Breast epithelium (tissue), 4 donors: ENCODE measurements at places on chromosomes 5 and 9.

DNA sequence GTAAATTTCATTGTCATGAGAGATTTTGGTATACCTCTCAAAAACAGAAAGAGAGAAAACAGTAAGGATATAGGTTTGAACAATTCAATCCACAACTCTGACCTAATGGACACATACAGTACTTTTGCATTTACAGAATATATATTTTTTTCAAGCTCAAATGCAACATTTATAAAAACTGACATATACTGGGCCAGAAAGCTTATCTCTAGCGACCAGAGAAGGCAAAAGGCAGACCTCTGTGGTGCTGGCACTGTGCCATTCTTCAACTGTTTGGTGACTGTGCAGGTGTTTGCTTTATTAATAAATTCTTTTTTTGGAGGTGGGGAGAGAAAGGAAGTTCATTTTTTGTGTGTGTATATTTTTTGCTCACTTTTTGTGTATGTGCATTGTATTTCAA, 6.0 kb upstream of the PLAC8L1 start:
- DNase-seq = no peak
- H3K4me1 ChIP-seq = no peaks in the 10 kb centered on the region
- no peak overlapping the region for H3K27ac ChIP-seq
- H3K36me3 ChIP-seq = no peaks in the 10 kb centered on the region
- H3K4me3 ChIP-seq = no peak overlapping the region

- no peak overlapping the region for H3K4me3 ChIP-seq
- H3K36me3 ChIP-seq = no peaks in the 10 kb centered on the region
- H3K4me1 ChIP-seq = no peaks in the 10 kb centered on the region
- H3K27ac ChIP-seq = peak overlapping the region; percentile 40
- H3K27me3 ChIP-seq = no peaks in the 10 kb centered on the region
- DNase-seq = peak; percentile 60
Observed at GRCh38 chr9:69104830-69105527, 69.1 kb upstream of the TJP2 start.

- H3K4me1 ChIP-seq = no peaks in the 10 kb centered on the region
- H3K4me3 ChIP-seq = no peak overlapping the region
Observed at GRCh38 chr9:29176786-29177185, 1603.5 kb upstream of the C9orf72 start.

- no peak for DNase-seq
- H3K4me3 ChIP-seq = no peak overlapping the region
- no peaks in the 10 kb centered on the region for H3K27me3 ChIP-seq
- H3K27ac ChIP-seq = no peak overlapping the region
- no peaks in the 10 kb centered on the region for H3K4me1 ChIP-seq
Observed at GRCh38 chr9:119884438-119884837, 515.2 kb upstream of the BRINP1 start.

- no peaks in the 10 kb centered on the region for H3K36me3 ChIP-seq
- DNase-seq = no peak
Observed at GRCh38 chr5:91150234-91150633, 232.9 kb downstream of the ARRDC3 start.

DNA sequence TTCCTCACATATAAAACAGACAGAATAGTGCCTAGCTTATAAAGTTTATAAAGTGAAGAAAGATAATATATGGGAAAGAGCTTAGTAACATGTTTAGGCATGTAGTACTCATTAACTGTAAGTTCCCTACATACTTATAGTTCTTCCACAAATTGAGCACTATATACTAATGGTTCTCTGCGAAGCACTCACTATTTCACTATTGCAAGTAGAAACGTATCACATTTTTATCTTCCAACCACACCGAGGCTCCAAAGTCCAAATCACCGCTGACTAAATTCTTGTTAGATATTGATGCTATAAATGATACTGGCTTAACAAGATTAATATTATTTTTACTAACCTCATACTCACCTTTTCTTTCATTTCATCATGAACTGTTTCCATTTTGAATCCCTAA, 61.0 kb downstream of the FBXW11 start:
- H3K4me3 ChIP-seq = no peak overlapping the region
- no peaks in the 10 kb centered on the region for H3K27me3 ChIP-seq
- no peak overlapping the region for H3K27ac ChIP-seq
- peaks cover 8% of the 10 kb centered on the region for H3K4me1 ChIP-seq
- H3K36me3 ChIP-seq = no peaks in the 10 kb centered on the region

GRCh38 chr9:114799441-114799840, 6.4 kb downstream of the TNFSF15 start:
- peak overlapping the region; percentile 7 for H3K27ac ChIP-seq
- H3K27me3 ChIP-seq = no peaks in the 10 kb centered on the region

GRCh38 chr5:116576053-116576713, 1.6 kb upstream of the SEMA6A start:
- H3K27me3 ChIP-seq = no peaks in the 10 kb centered on the region
- peak overlapping the region; percentile 80 for H3K27ac ChIP-seq
- peak; percentile 30 for DNase-seq

DNA sequence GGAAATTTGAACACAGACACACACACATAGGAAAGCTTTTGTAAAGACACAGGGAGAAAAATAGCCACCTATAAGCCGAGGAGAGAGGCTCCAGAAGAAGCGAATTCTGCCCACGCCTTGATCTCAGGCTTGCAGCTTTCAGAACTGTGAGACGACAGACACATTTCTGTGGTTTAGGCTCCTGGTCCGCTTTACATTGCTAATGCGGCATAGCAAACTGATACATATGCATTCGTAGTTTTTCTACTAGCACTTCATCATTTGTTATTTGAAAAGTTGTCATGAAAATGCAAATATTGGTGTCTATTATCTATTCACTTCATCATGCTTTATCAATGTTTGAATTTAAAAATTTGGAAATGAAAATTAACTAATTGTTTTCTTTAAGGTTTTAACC, 674.9 kb downstream of the SEMA5A start:
- no peak overlapping the region for H3K27ac ChIP-seq
- H3K4me1 ChIP-seq = no peaks in the 10 kb centered on the region
- H3K27me3 ChIP-seq = no peaks in the 10 kb centered on the region
- no peak for DNase-seq

GRCh38 chr5:15393146-15393545, 106.8 kb upstream of the FBXL7 start:
- no peaks in the 10 kb centered on the region for H3K27me3 ChIP-seq
- no peak overlapping the region for H3K27ac ChIP-seq
- no peaks in the 10 kb centered on the region for H3K4me1 ChIP-seq
- H3K36me3 ChIP-seq = no peaks in the 10 kb centered on the region
- H3K4me3 ChIP-seq = no peak overlapping the region

GRCh38 chr9:78311886-78312524, 15.1 kb downstream of the PSAT1 start:
- DNase-seq = no peak
- no peaks in the 10 kb centered on the region for H3K4me1 ChIP-seq
- H3K36me3 ChIP-seq = no peaks in the 10 kb centered on the region

DNA sequence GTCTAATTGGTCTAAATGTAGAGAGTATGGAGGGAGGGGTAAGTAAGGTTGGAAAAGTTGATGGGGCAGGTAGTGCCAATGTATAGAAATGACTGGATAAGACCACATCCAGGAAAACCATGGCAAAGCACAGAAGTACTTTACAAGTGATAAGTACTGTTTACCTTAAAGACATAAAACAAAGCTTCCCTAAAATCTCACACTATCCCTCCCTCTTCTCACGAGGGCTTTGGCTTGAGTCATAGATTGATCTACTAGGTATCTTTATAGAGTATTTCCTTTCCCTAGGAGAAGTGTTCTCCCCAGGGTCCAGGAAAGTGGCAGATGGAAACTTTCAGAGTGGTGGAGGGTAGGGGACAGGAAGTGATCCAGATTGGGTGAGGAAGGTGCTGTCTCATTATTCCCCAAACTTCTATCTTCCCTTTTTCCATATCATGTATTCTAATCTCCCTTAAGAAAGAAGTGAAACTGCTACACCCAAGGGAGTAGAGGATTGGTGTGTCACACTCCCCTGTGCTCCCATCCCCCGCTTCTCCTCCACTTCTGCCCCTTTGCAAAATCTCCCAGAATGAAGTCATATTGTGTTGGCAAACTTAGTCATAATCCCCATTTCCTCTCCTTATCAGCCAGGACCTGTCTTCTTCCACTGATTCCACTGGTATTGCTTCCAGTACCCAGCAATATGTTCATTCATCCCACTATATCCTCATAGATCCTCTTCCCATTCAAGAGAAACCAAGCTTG, 14.6 kb downstream of the IL33 start:
- H3K27me3 ChIP-seq = no peaks in the 10 kb centered on the region
- DNase-seq = no peak
- peak overlapping the region; percentile 65 for H3K27ac ChIP-seq
- peaks cover 4% of the 10 kb centered on the region for H3K4me1 ChIP-seq
- H3K4me3 ChIP-seq = no peak overlapping the region

GRCh38 chr5:65919773-65920172, 6.6 kb upstream of the ERBIN start:
- H3K27me3 ChIP-seq = no peaks in the 10 kb centered on the region
- no peak for DNase-seq
- no peak overlapping the region for H3K27ac ChIP-seq
- H3K4me1 ChIP-seq = no peaks in the 10 kb centered on the region
- H3K36me3 ChIP-seq = no peaks in the 10 kb centered on the region

DNA sequence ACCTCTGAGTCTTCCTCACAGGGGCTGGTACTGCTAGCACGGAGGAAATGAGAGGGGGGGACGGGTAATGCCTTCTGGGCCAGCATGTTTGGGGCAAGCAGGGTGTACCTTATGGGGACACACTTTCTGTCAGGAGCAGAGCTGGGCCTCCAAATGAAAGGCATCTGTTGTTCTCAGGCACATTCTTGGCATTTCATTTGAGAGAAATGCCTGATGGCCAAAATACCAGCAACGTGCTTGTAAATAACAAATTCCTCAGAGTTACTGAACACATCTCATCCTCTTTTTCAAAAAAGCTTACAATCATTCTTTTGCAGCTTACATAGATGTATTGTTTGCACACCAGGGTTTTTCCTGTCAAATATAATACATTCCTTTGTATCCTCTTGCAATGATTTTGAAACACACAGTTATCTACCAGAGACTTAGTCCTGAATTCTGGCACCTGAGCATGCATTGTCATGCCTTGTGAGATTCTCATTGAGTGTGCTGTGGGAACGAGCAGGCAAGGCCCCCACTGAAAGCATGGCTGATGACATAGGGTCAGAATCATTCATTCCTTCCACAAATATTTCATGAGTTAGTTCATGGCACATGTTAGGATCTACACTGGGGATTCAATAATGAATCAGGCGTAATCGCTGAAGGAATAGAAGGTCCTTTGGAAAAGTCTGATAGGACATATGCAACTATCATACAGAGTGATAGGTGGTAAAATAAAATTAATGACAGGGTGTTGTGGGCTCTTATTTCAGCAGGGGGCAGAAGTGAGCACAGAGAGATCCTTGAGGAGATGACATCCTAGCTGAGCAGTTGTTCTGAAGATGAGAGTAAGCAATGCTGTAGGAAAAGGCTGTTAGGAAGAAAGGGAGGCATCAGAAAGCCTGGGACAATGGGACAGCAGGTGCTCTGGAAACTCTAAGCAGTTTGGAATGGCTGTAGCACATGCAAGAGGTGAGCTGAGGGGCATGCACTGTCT, 260.9 kb upstream of the TUT7 start:
- H3K27me3 ChIP-seq = no peaks in the 10 kb centered on the region
- no peak overlapping the region for H3K4me3 ChIP-seq
- no peak overlapping the region for H3K27ac ChIP-seq

DNA sequence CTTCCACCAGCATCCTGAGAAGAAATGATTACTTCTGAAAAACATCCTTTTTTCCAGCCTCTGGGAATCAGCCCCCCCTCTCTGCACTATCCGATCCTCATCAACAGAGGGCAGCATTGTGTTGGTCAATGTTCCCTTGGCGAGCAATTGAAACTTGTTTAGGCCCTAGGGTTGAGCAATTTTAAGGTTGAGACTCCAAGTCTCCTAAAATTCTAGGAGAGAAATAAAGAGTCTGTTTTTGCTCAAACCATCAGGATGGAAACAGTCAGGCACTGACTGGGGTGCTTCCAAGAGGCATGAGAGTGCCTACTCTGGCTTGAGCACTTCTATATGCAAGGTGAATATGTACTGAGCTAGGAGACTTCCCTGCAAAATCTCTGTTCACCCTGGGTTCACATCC, 12.4 kb upstream of the CYFIP2 start:
- no peak overlapping the region for H3K4me3 ChIP-seq
- H3K36me3 ChIP-seq = no peaks in the 10 kb centered on the region
- no peaks in the 10 kb centered on the region for H3K27me3 ChIP-seq

DNA sequence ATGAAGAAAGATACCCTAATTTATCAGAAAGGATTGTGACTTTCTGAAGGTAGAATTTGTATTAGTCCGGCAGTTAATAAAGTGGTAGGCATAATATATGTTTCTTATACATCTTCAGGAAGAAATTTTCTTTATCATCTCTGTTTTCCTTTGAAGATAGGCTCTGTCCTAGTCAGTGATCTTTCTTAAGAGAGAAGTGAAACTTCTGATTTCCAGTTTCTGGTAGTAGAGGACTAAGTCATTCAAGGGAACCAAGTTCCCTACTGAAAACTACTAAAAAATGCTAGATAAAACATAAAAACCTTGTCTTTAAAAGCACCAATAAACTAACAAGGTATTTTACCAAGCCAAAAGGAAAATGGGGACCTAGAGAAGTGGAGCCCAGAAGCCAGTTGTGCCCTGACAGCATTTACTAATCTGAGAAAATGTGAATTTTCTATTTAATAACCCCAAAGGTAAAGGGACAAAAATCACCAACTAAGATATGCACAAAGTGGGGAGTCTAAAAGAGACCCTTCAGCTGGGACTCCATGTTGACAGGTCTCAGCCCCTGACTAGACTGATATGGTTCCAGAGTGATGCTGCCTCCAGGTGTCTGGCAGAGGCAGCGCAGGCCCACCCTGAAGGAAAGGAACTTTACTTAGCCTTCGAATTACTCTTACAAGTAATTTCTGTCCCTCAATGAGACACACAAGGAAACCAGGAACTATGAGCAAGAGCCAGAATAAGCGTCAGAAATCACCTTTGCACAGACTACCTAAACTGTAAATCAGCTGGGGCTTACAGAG, 72.7 kb downstream of the FAM78A start:
- no peak overlapping the region for H3K27ac ChIP-seq
- no peaks in the 10 kb centered on the region for H3K27me3 ChIP-seq
- H3K4me1 ChIP-seq = no peaks in the 10 kb centered on the region
- DNase-seq = no peak
- no peak overlapping the region for H3K4me3 ChIP-seq

DNA sequence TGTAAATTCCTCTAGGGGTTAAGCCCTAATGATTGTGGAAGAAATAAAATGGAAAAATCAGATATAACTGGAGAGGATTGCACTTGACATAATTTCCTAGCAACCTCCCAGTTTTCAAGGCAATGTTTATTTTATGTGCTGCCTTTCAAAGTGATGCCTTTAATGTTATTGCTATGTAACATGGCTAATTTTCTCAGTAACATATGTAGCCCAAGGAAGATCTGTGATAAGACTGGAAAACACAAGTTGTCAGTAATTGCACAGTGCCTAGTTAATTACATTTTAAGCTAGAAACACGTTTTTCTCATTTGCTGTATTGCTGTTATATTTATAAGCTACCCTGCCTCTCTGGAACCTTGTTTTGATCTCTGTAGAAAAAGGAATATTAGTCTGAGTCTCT, 49.2 kb upstream of the KCNN2 start:
- no peaks in the 10 kb centered on the region for H3K4me1 ChIP-seq
- H3K4me3 ChIP-seq = no peak overlapping the region
- H3K27me3 ChIP-seq = no peaks in the 10 kb centered on the region

- no peaks in the 10 kb centered on the region for H3K36me3 ChIP-seq
- H3K4me1 ChIP-seq = peaks cover 60% of the 10 kb centered on the region
- H3K27me3 ChIP-seq = no peaks in the 10 kb centered on the region
- no peak for DNase-seq
- peak overlapping the region; percentile 100 for H3K27ac ChIP-seq
Observed at GRCh38 chr9:129142138-129142935, 31.1 kb downstream of the PTPA start.
